Gastrocnemius medialis (tissue), 4 donors: ENCODE measurements at places on chromosomes 16 and 17.

- no peak for DNase-seq
Observed at GRCh38 chr17:61073799-61074513, 325.7 kb upstream of the TBX2 start.

GRCh38 chr17:76145231-76146052, 4.4 kb upstream of the FOXJ1 start:
- no peak for DNase-seq

- peak; percentile 95 for DNase-seq
Observed at GRCh38 chr17:76540381-76541300, 797 bp downstream of the PRCD start.

- DNase-seq: no peak
Observed at GRCh38 chr17:75830164-75831031, 13.8 kb downstream of the UNC13D start.

DNA sequence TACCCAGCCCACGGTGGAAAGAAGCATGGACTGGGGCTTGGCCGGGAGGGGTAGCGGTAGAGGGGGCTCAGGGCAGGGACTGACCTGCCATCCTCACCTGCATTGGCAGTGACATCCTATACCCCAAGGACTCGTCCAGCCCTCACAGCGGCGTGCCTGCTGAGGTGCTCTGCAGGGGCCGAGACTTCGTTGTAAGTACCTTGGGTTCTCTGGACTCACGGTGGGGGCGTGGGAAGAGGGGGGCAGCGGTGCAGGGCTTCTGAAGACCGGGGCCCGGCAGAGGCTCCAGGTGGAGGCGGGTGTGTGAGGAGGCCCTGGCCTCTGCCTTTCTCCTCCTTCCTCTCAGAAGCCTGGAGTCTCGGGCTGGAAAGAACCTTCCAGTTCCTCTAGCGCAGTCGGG, 25.5 kb downstream of the POLR3E start:
- no peak for DNase-seq

DNA sequence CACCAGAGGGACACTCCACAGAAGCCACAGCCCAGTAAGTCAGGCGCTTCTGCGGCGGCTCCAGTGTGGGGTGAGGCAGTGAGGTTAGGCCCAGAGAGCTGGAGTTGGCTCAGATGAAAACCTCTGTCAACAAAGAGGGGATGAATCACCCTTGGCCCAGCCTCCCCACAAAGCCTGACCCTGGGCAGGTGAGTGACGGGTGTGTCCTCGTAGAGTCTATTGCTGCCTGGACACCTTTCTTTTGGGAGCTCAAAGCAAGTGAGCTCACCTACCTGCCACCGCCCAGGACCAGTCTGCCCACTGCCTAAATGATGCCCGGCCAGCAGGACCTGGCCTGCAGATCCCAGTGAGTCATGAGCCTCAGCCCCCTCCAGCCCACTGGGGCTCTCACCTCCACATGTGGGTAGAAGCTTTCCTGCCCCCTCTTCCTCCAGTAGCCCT, 24.9 kb upstream of the DBNDD1 start:
- no peak for DNase-seq

DNA sequence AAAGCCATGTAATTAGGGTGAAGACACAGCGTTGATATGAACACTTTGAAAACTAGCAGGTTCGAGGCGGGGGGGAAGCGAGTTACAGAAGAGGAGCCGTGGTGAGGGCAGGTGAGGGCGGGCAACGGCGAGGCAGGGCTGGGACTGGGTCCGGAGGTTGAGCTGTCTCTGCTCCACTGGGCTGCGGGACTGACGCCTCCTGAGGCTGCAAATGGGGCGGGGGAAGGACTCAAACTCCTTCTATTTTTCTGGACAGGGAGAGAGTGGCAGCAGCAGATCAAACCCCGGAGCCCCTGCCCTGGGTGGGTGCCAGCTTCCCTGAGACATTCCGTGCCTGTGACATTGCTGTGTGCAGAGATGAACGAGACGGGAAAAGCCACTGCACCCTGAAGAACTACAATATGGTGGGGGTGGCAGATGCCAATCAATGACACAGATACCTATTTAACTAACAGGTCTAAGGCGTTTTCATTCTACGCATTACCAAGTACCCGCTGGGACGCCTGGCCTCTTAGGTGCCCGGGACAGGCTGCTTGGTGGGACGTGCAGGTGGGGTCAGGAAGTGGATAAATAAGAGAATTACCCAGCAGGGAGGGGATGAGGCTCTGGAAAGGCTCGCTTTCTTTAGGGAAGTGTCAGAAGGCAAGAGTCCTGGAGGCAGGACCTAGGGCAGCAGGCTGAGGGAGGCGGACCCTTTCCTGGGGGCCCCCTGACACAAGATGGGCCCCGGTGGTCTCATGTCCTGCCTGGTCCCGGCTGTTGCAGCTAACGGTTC, 30.4 kb downstream of the RPH3AL start:
- DNase-seq: no peak

DNA sequence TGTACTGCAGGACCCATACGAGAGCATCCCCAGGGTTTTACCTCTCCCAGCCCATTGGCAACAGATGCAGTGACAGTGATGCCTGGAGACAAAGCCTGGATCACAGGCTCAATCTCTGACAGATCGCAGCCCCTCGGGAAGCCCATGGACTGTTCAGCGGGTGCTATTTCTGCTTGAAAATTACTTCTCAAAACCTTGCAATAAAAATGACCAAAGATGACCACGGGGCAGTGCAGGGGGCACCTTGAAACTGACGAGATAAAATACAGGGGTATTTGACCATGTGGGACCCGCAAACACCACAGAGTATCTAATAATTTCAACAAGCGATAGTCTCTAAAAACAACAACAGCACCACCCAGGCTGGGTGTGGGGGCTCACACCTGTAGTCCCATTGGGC, 118.3 kb downstream of the C16orf95 start:
- DNase-seq: no peak

DNA sequence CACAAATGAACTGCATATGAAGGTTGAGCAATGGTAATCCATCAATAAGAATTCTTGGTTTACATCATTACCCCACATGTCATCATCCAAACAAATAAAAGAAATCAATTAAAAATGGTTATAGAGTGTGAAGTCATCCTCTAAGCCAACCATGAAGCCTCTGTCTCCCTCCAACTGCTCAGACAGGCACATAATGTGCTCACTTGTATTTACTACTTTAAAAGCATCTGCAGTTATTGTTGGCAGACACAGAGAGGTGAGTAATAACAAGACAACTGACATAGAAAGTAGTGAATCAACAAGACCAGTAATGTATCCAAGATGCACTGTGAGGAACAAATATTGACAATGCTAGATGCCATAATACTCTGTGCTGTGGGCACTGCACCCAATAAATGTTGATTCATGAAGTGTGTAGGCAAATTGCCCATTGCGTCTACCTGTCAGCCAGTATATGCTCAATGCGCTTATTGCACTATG, 20.0 kb downstream of the ADAMTS18 start:
- DNase-seq: no peak

DNA sequence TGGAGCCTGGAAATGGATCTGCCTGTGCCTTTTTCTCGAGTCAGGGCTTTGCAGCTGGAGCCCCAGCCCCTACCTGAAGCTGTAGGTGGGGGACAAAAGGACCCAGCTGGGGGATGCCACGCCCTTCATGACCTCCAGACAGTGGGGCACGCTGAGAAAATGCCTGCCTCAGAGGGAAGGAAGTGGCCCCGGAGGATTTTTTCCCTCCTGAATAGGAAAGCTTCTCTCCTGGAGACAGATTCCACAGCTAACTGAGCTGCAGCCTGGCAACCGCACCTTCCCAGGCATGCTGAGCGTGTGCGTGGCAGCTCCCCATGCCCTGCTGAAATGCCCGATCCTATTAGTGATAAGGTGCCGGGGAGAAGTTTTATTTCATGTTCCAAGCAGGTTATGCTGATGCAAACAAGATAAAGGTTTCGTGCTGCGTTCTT, 58.0 kb downstream of the AIPL1 start:
- DNase-seq: no peak

GRCh38 chr17:2883544-2884213, 87.4 kb downstream of the RAP1GAP2 start:
- DNase-seq: no peak

GRCh38 chr17:50273654-50274040, 619 bp upstream of the TMEM92 start:
- no peak for DNase-seq

DNA sequence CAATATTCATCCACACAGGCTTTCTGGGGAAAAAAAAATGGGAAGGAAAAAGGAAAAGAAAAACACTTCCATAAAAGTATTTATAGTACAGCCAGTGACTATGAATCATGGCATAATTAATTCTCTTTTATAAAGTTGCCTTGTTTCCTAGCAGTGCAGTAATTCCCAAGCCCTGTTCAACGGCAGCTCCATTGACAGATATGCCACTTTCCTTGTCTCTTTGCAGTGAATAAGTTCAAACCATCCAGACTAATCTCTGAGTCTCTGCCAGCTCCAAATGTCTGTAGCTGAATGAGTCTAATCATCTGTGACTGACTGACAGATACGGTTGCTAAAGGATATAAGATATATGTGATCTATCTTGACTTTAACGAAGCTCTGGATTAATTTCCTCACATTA, 52.9 kb upstream of the KCNJ16 start:
- DNase-seq: no peak

GRCh38 chr17:76147211-76148014, 6.4 kb upstream of the FOXJ1 start:
- no peak for DNase-seq

- DNase-seq: no peak
Observed at GRCh38 chr17:39750131-39751015, 12.6 kb downstream of the GRB7 start.

GRCh38 chr17:38354466-38354865, 2.8 kb downstream of the SOCS7 start:
- no peak for DNase-seq

GRCh38 chr17:49566668-49567071, 9.0 kb upstream of the NXPH3 start:
- DNase-seq: no peak

DNA sequence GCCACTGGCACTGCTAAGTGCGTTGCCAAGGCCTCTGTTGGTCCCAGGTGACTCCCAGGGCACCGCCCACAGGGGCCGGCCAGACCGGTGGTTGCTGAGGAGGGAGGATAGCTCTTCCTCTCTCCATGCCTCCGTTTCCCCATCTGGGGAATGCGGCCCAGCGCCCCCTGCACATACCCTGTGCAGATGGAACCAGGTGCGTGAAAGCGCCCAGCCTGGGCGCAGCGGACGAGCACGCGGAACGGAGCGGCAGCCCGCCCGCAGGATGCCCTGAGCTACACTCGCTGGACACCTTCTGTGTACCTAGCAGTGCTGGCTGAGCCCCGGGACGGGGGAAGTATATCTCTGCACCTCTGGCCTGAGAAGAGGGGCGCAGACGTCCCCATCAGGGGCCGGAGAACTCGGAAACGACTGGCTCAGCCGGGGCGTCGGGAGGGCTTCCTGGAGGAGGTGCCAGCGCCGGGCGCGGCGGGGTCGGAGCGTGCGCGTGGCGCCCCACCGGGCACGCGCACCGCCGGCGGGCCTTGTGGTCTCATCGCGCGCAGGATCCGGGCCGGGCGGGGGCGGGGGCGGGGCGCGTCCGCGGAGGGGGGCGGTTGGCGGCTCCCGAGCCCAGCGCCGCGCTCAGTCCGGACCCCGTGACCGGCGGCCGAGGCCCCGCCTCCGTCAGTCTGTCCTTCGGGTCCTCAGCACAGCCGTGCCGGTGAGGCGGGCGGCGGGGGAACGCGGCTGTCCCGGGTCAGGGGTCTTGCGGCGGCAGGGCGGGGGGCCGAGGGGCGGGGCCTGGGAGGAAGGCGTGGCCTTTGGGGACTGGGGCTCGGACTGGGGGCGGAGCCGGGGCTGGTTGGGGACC, at the start of the genes CCDC78 and HAGHL:
TSS of gene CCDC78 (minus strand) at position 6 of the 853 bp plus-strand sequence. CDS start 76 bp downstream, outside the sequence.
TSS of gene HAGHL (plus strand) at position 669 of the 853 bp plus-strand sequence. CDS start 404 bp downstream, outside the sequence.
- DNase-seq: no peak

- no peak for DNase-seq
Observed at GRCh38 chr16:79329967-79330366, 270.6 kb downstream of the MAF start.

GRCh38 chr16:88772871-88773811, 11.9 kb downstream of the PIEZO1 start:
- DNase-seq: no peak

DNA sequence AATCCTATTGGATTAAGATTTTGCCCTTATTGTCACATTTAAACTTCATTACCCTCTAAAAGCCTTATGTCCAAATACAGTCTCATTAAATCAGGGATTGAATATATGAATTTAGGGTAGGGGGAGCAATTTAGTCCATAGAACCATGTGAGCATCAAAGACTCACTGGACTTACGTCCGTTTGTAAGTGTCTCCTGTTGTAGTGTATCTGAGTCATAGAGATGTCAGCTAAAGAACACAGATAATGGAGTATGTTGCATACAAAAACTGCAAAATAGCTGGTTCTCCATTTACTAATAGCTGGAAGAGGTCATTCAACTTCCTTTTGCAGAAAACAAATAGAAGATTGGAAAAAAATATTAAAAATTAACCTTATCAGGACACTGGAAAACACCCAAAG, 599.1 kb upstream of the SOX9 start:
- no peak for DNase-seq

DNA sequence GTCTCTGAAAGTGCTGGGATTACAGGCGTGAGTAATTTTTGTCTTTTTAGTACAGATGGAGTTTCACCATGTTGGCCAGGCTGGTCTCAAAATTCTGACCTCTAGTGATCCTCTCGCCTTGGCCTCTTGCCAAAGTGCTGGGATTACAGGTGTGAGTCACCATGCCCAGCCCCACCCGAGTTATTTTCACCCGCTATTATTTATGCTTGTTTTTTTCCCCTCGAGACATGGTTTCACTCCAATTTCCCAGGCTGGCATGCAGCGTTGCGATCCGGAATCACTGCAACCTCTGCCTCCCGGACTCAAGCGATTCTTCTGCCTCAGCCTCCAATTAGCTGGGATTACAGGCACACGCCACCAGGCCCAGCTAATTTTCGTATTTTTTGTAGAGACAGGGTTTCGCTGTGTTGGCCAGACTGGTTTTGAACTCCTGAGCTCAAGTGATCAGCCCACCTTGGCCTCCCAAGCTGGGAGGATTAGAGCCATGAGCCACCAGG, 9.2 kb downstream of the RPL23 start:
- DNase-seq: peak; percentile 82

GRCh38 chr17:58335061-58335731, 6.6 kb upstream of the TSPOAP1 start:
- no peak for DNase-seq

- no peak for DNase-seq
Observed at GRCh38 chr17:29158488-29159275, 21.5 kb downstream of the MYO18A start.

GRCh38 chr17:45333702-45334092, 16.9 kb upstream of the MAP3K14 start:
- no peak for DNase-seq

GRCh38 chr16:17194190-17194780, 276.5 kb downstream of the XYLT1 start:
- peak; percentile 5 for DNase-seq

DNA sequence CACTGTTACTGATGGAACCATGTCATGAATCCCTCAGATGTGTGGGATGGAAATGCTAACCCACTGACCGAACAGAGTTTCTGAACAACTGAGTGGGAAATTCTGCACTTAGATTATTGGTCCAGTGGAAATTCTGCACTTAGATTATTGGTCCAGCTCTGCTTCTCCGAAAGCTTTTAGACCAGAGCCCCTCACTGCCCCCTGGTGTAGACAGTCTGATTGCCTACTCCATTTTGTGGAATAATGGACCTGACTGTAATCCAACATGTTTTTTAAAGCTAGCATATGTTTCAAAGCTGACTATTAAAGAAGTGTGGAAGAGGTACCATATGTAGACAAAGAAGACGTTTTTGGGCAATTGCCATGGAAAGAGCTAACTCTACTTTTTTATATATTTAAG, 50.3 kb upstream of the TBX2 start:
- no peak for DNase-seq

- DNase-seq: no peak
Observed at GRCh38 chr16:1293921-1294656, 15.3 kb upstream of the UBE2I start.
